ENCODE measurements at places on chromosomes 5 and 9.

- DNase-seq, result no peak
These were observed 135.4 kb downstream of the GABRB2 start for GRCh38 chr5:161411156-161411555.

DNA sequence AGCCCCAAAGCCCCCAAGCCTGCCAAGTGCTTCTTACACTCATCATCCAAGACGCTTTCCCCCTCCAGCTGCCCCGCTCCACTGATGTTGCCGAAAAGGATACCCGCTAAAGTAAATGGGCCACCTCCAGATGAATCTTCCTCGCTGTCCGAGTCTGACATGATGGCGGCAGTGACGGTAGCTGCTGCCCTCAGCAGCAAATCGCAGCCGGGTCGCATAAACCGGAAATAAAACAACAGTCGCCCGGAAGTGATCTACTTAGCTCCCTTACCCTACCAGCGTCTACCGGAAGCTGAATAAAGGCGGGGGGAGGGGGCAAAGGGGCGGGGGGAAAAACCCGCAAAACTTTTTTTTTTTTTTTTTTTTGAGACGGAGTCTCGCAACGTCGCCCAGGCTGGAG is at the start of gene TAF1L:
TAF1L (minus strand) TSS at position 308 of the 400 bp plus-strand sequence; CDS start at position 218, 90 bp downstream.
- DNase-seq, result no peak

GRCh38 chr9:96619124-96619465 is 548 bp downstream of the CDC14B start:
- no peak for DNase-seq

DNA sequence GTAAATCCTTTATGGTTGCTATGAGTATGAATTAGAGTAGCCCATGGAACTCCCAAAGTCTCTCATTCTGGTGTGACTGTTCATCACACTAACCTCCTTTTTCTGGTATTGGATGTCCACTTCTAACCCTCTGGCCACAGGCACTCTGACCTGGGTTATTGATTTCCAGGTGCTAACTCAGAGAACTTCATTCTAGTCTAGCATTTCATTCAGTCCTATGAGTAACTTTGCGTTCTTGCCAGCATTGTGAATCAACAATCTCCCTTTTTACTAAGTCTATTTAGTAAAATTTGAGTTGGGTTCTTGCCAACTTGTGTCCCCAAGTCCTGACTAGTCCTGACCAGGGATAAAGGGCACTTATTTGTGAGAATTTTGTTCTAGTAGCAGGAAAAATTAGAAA is 103.5 kb downstream of the SNX18 start:
- no peak for DNase-seq
